ENCODE measurements at places on chromosomes 3 and 15.

GRCh38 chr3:53969086-53969485, 77.4 kb upstream of the SELENOK start:
- no peak for DNase-seq

DNA sequence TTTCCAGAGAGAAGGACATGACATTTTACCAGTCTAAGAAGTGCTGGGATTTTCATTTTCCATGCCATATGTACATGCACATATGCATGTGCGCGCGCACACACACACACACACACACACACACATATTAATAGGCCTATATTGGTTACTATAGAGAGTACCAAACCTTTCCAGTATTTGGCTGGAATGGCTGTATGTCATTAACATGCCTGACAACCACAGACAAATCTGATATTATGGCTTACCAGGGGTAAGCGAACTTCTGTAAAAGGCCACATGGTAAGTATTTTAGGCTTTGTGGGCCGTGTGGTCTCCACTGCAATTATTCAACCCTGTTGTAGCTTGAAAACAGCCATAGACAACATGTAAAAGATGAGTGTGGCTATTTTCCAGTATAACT, 97.2 kb upstream of the TSPAN3 start:
- no peak for DNase-seq

DNA sequence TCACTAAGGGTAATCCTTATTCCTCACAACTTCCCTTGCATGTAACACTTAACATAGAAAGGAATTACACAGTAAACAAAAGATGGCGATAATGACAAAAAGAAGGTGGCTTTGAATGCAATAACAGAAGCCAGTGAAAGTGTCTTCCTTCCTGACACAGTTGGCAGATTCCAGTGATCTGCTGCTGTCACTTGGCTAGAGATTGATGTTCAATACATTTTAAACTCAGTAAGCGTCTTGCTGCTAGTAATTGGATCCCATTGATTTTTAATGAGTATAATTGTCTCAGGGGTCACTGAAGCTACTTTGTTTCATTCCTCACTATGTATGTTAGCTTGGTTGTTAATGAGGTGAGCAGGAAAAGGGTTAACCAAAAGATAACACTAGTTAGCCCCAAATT, 692.7 kb downstream of the NTRK3 start:
- DNase-seq, result no peak

DNA sequence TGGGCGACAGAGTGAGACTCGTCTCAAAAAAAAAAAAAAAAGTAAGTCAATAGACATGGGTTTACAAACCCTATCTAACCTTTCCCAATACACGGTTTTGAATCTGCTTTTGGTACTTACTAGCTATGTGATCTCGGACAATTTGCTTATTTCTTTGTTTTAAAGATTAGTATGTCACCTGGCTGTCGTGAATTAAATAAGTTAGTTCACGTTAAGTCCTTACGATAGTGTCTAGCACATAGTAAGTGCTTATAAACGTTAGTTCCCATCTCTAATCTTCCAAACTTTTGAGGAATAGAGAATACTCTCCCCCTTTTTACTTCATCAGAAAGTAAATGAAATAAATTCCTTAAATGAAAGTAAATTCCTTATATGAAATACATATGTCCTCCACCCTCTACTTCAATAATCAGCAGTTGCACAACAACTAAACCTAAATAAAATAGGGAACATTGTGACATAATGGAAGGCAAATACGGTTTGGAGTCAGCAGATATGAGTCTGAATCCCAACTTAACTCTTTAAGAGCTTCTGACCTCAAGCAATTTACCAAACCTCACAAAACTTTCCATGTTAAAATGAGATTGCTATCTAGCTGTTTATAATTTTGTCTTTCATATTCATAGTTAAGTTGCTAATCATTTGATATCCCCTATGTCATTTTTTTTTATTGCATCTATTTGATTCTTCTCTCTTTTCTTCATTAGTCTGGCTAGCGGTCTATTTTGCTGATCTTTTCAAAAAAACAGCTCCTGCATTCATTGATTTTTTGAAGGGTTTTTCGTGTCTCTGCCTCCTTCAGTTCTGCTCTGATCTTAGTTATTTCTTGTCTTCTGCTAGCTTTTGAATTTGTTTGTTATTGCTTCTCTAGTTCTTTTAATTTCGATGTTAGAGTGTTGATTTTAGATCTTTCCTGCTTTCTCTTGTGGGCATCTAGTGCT, 134.6 kb downstream of the PEAK1 start:
- no peak for DNase-seq

GRCh38 chr15:78675617-78676360, 34.8 kb upstream of the CHRNB4 start:
- no peak for DNase-seq

DNA sequence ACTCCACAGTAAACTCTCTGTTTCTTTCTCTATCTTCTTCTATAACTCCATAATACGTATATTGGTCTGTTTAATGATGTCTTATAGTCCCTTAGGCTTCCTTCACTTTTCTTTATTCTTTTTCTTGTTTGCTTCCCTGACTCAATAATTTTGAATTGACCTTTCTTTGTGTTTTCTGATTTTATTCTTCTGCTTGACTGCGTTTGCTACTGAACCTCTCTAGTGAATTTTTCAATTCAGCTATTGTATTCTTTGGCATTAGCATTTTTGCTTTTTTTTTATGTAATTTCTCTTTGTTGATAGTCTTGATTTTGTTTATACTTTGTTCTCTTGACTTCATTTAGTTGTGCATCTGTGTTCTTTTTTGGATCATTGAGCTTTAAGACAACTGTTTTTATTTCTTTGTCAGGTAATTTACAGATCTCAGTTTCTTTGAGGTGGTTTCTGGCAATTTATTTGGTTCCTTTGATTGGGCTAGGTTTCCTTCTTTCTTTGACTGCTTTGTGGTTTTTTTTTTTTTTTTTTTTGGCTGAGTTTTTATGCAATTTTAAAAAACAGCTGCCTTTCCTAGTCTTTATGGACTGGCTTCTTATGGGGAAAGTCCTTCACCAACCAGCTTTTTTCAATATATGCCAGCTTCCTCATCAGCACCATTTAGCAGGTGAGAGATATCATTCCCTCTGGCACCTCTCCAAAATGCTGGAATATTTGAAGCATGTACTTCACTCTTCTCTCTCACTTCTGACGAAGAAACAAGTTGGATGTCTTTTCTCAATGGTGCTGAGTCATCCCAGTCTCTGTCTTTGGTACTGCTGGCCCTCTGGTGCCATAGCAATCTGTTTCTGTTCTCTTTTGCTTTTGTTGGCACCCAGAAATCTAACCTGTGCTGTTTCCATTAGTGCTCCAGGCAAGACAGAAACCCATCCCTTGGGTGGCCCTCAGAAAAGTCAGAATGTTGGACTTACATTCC, 17.6 kb downstream of the RSRC1 start:
- no peak for DNase-seq

- no peak for DNase-seq
Measured at GRCh38 chr15:80076321-80077318, 17.1 kb downstream of the ZFAND6 start.

GRCh38 chr3:150439657-150440056, 31.6 kb downstream of the TSC22D2 start:
- DNase-seq, result no peak

DNA sequence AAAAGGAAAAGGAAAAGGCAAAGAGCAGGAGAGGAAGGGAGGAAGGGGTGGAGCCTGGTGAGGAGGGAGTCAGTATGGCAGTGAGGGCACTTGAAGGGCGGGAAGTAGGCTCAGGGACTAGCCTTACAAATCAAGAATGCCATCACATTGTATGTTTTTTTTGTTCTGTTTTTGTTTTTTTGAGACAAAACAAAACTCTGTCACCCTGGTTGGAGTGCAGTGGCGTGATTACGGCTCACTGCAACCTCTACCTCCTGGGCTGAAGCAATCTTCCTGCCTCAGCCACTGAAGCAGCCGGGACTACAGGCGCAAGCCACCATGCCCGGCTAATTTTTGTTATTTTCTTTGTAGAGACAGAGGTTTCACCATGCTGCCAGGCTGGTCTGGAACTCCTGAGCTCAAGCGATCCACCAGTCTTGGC, 10.5 kb upstream of the PIK3CB start:
- no peak for DNase-seq

- DNase-seq, result no peak
Measured at GRCh38 chr3:127560051-127560787, 30.3 kb downstream of the TPRA1 start.

DNA sequence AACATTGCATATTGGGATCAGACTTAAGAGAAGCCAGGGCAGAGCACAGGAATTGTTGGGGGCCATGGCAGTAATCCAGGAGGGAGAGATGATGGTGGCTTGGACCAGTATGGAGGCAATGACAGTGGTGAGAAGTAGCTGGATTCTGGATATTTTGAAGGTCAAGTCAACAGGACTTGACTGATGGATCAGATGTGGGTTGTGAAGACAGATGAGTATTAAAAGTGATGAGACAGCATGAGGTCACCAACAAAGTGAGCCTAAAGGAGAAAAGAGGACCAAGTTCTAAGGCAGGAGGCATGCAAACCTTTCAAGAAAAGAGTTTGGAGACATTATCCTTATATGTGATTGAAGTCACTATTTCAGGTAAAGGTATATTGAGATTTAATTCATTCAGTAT, 56.6 kb upstream of the TIPARP start:
- no peak for DNase-seq

GRCh38 chr15:75810874-75811498, 32.3 kb upstream of the UBE2Q2 start:
- DNase-seq, result no peak

DNA sequence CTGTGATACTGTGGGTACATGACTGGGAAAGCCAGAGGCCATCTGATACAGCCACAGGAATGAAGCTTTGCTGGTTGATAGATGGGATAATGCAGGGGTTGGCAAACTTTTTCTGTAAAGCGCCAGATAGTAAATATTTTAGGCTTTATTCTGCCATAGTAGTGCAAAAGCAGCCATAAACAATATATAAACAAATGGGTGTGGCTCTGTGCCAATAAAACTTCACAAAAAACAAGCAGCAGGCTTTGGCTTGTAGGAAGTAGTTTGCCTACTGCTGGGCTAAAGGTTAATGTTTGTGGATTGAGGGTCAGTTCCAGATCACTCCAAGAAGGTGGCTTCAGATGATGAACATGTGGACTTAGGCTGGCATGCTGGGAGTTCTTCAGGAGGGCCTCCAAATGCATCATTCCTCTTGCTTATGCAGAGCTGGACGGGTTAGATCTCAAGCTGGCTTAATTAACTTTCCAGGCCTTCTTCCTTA, 305.7 kb downstream of the RPLP1 start:
- DNase-seq, result no peak

GRCh38 chr3:31053299-31053698, 158.8 kb upstream of the GADL1 start:
- DNase-seq, result no peak

- DNase-seq, result no peak
Measured at GRCh38 chr3:161560008-161560637, 63.5 kb downstream of the OTOL1 start.

DNA sequence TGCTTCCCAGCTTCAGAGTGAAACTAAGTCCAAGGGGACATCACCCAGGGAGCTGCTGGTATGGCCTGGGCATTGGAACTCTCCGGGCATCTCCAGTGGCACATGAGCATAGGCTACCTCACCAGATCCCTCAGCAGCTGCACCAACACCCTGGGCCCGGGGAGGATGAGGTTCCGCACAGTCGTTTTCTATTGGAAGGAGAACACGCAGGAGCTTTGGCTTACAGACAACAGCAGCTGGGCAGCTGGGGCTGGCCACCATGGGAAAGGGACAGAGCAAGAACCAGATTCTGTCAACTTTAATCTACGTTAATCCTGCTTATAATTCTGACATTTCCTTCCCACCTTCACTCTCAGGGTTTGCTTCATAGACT, 65.5 kb downstream of the MYO1E start:
- DNase-seq, result no peak

DNA sequence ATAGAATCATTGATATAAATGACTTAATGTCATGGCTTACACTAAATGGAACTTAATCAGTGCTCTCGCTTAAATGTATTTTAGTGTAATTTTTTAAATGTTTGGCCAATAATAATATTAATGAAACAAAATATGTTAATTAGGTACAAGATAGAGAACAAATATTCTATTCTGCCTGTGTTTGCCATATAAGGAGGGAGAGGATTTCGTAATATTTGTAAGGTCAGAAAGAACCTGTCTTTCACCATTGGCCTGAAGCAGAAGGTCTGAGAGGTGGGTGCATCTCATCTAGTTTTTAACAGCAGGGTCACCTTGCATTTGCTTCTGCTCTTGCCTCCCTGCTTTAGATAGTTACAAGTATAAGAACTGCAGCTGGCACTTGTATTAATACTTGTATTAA, 2.5 kb downstream of the GPR87 start:
- DNase-seq, result no peak

DNA sequence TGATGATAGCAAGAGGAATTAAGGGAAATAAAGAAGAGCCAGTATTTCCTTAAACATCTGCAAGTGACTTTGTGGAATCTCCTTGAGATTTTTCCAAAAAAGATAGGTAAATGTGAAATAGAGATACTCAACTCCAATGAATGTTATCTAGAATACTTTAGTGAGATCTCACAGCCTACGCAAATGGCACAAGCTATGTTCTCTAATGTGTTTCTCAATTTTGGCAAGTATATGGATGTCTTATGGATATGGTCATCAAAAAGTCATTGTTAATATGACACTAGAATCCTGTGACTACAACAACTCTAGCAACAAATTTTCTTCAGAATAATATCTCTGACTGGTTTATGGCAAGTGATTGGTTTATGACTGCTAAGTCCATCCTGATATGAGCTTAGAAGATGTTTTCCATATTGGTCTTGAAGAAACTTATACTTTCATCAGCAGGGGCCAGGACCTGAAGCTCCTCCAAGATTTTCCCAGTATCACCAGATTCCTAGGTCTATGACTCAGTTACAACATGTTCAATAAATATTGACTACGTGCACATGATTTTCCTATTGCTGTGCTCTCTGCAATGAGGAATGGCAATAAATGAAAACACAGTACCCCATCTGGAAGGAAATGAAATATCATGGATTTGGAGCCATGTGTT, 170.9 kb upstream of the THBS1 start:
- no peak for DNase-seq

DNA sequence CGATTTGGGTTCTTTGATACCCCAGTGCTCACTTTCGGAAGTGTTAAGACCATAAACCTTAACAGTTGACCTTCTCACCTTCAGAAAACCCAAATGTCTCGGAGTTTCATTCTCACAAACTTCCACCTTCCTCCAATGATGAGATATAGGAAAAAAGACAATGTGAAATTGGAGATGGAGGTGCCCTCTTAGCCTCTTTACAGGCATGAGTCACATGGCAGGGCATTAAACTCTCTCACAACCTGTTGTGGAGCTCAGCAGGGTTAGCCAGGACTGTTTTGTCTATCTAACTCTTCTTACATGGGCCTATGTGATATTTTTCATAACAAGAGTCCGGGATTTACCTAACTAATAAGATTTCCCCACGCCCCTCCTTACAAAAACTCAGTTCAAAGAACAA, 10.7 kb downstream of the AGTR1 start:
- no peak for DNase-seq

Measured in psoas muscle (tissue), 8 donors.